ENCODE measurements at places on chromosomes 5 and 9.

GRCh38 chr9:89149726-89150125, 28.9 kb downstream of the SHC3 start:
- peak; percentile 38 for DNase-seq

DNA sequence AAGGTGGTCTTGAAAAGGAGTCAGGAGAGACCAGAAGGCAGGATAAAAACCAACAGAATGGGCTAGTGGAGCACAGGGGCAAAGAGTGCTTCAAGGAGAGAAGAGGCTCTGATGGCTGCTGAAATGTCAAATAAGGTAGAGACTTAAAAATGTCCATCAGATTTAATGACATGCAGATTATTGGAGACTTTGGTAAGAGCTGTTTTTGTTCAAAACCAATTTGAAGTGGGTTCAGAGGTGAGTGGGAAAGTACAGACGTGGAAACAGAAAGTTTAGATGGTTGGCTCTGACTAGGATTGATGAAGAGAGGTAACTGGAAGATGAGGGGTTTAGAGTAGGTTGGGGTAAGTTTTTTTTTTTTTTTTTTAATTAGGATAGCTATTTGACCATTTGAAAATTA, 14.1 kb downstream of the SLC25A46 start:
- DNase-seq, result no peak

- DNase-seq, result no peak
Observed at GRCh38 chr5:93503598-93504067, 77.4 kb downstream of the NR2F1-AS1 start.

- no peak for DNase-seq
Observed at GRCh38 chr9:132078699-132079356, 839 bp downstream of the MED27 start.

DNA sequence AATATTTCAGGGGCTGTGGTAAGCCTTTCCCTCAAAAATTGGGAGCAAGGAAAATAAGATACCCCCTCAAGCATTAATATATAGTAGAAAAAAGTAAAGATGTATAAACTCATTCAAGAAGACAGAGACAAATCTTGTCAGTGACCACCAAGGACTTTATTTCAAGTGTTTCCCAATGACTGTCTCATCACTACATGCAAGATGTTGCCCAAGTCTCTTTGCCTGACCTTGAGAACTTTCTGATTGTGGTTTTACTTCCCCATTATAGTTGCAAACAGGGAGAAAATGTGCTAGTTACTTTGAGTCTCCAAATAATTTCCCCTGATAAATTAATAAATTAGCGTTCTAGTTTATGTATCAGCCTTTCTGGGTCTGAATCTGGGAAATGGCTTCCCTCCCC, 4.0 kb upstream of the SLC46A2 start:
- DNase-seq, result no peak

DNA sequence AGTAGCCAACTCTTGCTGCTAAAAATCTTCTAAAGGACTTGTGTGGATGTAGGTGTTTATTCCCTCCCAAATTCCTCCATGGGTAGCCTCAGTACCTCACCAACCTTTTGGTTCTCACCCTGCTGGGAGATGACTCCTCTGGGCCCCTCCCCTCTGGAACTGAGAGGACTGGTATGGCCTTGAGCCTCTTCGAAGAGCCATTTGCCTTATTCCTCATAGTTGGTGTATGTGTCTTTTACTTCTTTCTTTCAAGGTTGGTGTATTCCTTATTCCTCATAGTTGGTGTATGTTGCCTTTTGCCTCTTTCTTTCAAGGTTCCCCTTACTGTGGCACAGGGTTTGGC, 48.3 kb downstream of the GNAQ start:
- DNase-seq, result no peak

GRCh38 chr5:79042188-79042587, 27.3 kb downstream of the DMGDH start:
- no peak for DNase-seq

DNA sequence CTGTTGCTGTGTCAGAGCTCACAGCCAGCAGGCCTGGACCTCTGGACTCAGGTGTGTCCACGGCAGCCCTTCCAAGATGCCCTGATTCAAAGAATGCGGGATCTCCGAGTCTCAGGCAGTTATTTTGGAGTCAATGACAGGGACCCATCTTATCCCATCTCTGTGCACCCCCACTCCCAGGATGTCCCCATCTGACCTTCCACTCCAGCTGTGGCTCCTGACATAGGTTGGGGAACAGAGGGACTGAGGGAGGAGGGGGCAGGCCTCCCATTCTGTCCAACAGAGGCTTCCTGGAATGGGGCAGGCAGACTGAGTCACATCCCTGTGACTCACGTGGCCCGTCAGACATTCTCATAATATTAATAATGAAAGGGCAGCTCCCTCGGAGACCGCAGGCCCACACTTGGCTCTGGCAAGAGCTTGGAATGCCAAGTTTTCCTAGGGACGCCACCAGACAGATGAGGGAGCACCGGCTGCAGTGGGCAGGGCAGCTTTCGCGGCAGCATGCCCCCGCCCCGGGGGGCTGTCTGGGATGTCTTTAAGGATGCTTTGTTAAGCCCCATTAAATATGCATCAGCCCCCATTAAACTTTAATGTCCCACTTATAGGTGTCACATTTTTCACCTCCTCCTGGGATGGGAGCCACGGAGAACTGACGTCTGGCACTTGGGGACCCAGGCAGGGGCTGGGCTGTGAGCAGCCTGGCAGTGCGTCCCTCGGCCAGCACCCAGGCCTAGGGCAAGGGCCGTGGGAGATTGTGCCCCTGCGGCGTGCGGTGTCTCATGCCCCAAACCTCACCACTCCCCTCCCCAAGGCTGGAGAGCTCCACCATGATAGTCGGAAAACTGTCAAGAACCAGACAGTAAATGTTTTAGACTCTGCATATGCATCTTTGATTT, 23.6 kb upstream of the FIBCD1 start:
- peak; percentile 82 for DNase-seq

- no peak for DNase-seq
Observed at GRCh38 chr5:125882061-125882460, 541.1 kb upstream of the GRAMD2B start.

- no peak for DNase-seq
Observed at GRCh38 chr9:118009614-118010013, 305.4 kb downstream of the TLR4 start.

- DNase-seq, result no peak
Observed at GRCh38 chr9:3492214-3492613, 33.6 kb downstream of the RFX3 start.

- no peak for DNase-seq
Observed at GRCh38 chr9:90793729-90794128, 7.9 kb upstream of the SYK start.
